ENCODE measurements at places on chromosomes 2 and 18.

DNA sequence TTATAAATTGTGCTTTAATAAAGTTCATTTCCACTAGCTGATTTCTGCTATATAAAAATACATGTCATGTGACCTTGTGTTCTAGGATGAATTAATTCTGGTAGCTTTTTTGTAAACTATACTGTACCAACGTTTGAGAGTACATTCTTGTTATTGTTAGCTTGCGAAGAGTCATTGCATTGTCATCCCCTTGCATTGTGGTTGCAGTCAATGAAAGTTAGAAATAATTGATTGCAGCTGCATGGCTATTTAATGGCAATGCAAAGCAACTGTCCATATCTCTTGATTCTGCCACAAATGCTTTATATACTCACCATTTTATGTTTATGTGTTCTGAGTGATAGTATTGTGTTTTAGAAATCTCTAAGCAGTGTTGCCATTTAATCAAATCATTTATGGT, 91.6 kb downstream of the ZNF407 start:
- H3K27ac ChIP-seq = no peak overlapping the region
- no peak overlapping the region for H3K4me3 ChIP-seq
- no peaks in the 10 kb centered on the region for H3K36me3 ChIP-seq
- no peak for DNase-seq
- no peaks in the 10 kb centered on the region for H3K27me3 ChIP-seq

DNA sequence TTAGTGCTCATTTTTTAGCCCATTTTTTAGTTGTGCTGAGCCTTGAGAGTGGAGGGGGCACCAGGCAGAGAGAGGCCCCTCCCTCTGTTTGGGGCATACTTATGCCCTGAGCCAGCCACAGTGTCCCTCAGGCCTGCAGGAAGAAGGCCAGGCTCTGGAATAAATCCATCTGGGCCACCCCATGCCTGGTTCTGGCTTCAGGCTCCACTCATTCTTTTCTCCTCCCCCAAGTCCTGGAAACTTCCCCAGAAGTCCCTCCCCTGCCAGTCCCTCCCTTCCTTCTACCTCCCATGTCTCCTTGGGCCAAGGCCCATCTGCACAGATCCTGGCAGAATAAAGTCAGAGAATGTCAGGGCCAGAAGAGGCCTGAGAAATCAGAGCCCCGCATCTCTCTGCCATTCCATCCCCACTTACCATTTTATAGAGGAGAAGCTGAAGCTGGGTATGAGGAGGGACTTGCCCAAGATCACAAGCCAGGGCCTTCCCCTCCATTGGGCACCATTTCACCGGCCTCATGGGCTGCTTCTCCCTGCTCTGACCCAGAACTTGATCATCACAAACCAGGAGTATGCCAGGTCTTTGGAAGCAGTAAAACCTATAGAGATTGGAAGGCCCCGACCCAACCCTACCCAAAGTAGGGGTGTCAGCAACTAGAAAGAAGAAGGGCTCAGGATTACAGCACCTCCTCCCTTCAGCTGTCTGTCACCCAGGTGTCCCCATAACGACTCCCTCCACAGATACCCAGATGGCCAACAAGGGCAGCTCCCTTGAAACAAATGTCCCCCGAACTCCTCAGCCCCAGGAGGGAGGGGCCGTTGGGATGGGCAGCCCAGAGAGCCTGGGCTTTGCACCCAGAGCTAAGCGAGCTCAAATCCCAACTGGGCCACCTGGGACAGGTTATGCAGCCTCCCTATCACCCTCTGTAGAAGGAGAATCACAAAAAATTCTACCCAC, 108.4 kb downstream of the POLR1A start:
- DNase-seq = peak; percentile 22
- no peaks in the 10 kb centered on the region for H3K36me3 ChIP-seq

DNA sequence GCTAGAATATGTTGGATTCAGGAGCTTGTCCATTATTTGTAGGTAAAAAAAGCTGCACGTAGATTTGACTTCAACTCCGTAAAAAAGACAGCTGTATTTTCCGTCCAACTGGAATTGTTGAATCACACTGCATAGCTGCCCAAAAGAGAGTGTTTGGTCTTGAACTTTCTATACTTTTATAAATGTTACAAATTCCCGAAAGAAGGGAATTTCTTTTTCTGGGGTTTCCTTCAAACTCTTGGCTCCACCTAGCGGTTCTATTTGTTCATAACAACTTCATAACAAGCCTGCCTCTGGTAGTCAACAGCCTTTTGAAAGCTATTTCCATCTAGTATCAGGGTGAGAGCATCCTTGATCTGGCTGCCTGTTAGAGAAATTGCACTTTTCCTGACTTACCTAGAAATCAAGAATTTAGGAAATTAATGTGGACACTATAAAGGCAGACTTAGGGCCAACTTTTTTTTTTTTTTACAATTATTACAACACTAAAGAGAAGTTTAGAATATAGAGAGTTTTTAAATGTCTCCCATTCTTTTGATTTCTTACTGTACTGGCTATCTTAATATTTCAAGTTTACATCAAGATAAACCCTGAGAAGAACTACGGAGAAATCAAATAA, 48.1 kb downstream of the TMEM185B start:
- no peak overlapping the region for H3K4me3 ChIP-seq
- peak; percentile 83 for DNase-seq
- H3K27ac ChIP-seq = no peak overlapping the region
- no peaks in the 10 kb centered on the region for H3K36me3 ChIP-seq
- H3K27me3 ChIP-seq = no peaks in the 10 kb centered on the region

DNA sequence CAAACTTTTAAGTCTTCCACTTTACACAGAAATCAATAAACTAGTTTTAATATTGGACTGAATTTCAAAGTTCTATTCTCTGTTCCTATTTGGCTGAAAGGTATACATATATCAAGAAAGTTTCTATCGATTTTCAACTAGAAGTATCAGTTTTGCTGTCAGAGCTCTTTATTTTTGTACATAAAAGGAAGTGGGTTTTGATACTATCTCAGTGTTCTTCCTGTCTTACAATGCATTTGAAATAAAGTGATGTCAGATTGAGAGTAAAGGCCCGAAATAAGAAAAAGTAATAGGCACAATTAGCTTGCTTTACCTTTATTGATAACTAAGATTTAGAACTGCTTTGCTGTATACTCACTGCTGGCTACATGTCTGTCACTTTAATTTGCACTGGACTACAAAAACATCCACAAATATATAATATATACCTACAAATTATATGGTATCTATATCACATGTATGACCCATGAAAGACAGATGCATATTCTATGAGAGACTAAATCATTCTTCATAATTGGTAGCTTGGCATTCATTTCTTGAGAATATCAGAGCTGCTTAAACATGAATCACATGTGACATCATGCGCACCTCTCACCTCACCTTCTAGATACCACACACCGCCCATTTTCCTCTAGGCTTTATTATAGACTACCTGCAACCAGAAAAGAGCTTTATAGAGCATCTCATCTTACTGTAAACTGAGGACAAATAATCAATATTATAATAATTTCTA, 83.6 kb downstream of the ASXL2 start:
- H3K4me1 ChIP-seq = no peaks in the 10 kb centered on the region
- no peaks in the 10 kb centered on the region for H3K36me3 ChIP-seq

DNA sequence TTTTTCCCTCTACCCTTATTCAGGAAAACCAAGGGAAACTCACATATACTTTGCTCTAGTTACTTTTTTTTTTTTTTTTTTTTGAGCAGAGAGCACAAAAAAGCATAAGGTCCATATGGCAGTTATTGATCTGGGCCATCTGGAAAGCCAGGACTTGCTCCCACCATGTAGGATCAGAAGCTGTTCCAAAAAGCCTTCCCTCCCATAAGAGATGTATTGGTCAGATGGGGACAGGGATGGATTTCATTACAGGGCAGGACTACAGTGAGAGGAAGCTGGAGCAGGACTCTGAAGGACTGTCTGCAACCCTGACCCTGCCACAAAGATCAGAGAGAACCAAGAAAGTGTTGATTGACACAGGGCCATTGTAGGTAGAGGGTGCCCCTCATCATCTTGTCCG, 57.3 kb downstream of the NRP2 start:
- no peak for DNase-seq
- H3K36me3 ChIP-seq = no peaks in the 10 kb centered on the region
- H3K4me3 ChIP-seq = no peak overlapping the region

GRCh38 chr2:64114063-64114911, 29.9 kb downstream of the PELI1 start:
- H3K27ac ChIP-seq = peak overlapping the region; percentile 79
- H3K4me1 ChIP-seq = peaks cover 35% of the 10 kb centered on the region
- H3K27me3 ChIP-seq = no peaks in the 10 kb centered on the region
- H3K4me3 ChIP-seq = no peak overlapping the region
- no peak for DNase-seq
- H3K36me3 ChIP-seq = no peaks in the 10 kb centered on the region

GRCh38 chr2:118120401-118120780, 32.1 kb downstream of the INSIG2 start:
- no peak for DNase-seq
- H3K4me3 ChIP-seq = no peak overlapping the region
- H3K36me3 ChIP-seq = no peaks in the 10 kb centered on the region
- H3K27me3 ChIP-seq = no peaks in the 10 kb centered on the region
- H3K4me1 ChIP-seq = peaks cover 11% of the 10 kb centered on the region
- H3K27ac ChIP-seq = no peak overlapping the region

All from hepatocyte (in vitro differentiated cells).